Effector memory CD8-positive, alpha-beta T cell (primary cell): ENCODE measurements at places on chromosomes 5 and 9.

DNA sequence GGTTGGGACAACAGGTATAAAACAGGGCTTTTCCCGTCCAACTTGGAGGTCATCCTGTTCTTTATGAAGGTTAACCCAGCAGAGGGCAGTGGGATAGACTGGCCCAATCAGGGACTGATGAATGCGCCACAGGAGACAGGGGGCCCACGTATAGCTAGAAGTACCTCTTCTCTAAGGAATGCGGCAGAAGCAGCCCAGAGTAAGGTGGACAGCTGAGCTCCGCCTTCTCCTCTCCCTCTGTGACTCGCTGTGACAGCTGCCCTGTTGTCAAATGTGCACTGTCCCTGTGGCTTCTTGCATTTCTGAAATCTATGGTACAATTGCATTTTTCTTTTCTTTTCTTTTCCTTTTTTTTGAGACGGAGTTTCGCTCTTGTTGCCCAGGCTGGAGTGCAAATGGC is 306.6 kb downstream of the FBXL7 start:
- no peak for DNase-seq

DNA sequence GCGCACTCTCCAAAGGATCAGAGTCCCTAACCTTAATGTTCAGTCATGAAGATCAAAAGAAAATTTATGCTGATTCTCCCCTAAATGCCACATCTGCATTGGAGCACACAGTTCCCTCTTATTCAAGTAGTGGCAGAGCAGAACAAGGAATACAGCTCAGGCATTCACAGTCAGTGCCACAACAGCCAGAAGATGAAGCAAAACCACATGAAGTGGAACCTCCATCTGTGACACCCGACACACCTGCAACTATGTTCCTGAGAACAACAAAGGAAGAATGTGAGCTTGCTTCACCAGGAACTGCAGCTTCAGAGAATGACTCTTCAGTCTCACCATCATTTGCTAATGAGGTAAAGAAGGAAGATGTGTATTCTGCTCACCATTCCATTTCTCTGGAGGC is 40.0 kb downstream of the CMYA5 start:
- DNase-seq, result no peak

DNA sequence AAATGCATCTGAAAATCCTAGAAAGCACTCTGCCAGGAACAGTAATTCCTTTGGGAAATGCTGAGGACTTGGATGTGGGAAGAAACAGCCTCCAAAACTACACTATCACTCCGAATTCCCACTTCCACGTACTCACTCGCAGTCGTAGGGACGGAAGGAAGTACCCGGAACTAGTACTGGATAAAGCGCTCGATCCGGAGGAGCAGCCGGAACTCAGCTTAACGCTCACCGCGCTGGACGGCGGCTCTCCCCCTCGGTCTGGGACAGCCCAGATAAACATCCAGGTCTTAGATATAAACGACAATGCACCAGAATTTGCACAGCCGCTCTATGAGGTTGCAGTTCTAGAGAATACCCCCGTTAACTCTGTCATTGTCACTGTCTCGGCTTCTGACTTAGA is 786 bp downstream of the PCDHB3 start:
- no peak for DNase-seq

DNA sequence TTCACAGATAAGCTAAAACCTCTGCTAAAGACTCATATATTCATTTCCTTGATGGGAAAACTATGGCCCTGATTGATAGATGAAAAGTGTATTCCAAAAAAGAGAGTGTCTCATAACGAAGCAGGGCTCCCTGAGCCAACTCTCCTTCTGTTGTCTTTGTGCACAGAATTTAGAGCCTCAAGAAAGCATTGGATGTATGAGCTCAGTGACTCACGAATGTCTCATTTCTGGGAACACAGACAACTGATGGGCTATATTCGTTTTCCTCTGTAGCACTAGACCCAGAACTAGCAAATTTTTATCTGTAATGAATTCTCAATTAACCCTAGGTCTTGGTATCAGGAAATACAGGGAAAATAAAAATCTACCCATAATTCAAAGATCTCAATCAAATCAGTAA is 88.4 kb downstream of the LMNB1 start:
- no peak for DNase-seq

GRCh38 chr5:157476702-157477408 is 16.8 kb downstream of the NIPAL4 start:
- DNase-seq, result no peak

DNA sequence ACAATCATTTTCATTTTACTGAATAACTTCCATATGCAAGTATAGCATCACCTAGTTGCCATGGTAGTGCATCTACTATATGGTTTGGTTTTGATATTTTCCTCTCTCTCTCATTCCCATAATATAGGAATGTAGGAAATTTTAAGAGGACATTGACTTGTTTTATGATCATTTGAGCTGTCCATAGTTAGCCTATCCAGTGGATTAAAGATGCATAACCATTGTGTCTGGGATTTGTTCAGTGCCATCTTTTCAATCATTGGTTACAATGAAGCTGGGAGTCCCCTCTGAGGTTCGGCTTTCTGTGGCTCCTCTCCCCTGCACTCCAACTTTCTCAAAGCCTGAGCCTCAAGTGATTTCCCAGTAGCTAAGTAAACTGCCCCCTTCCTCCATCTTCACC is 458.5 kb downstream of the RAB3C start:
- no peak for DNase-seq

GRCh38 chr9:112945620-112946208 is 55.0 kb upstream of the SLC46A2 start:
- no peak for DNase-seq

GRCh38 chr5:1174122-1174936 is 27.1 kb upstream of the SLC6A19 start:
- DNase-seq, result peak; percentile 28

DNA sequence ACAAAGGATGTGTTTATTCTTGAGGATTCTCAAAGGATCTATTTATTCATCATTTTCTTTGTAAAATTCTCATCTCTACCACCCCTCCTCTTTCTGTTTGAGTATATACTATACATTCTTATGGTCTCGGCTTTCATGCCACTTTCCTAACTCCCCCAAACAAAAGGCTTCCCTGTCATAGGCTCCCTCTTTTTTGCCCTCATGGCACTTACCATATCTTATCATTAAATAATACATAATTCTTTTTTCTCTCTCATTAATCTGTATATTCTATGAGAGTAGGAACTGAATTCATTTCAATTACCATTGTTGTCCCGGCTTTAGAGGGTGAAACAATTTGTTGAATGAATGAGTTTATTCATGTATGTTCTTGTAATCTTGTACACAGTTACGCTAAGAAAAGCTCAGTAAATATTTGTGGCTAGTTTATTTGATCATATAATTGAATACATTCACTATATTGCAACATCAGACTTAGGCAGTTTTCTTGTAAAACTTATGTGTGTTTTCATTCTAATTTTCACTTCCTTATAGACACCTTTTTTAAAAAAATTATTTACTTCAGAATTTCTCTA is 254.6 kb downstream of the EDIL3 start:
- DNase-seq, result no peak

DNA sequence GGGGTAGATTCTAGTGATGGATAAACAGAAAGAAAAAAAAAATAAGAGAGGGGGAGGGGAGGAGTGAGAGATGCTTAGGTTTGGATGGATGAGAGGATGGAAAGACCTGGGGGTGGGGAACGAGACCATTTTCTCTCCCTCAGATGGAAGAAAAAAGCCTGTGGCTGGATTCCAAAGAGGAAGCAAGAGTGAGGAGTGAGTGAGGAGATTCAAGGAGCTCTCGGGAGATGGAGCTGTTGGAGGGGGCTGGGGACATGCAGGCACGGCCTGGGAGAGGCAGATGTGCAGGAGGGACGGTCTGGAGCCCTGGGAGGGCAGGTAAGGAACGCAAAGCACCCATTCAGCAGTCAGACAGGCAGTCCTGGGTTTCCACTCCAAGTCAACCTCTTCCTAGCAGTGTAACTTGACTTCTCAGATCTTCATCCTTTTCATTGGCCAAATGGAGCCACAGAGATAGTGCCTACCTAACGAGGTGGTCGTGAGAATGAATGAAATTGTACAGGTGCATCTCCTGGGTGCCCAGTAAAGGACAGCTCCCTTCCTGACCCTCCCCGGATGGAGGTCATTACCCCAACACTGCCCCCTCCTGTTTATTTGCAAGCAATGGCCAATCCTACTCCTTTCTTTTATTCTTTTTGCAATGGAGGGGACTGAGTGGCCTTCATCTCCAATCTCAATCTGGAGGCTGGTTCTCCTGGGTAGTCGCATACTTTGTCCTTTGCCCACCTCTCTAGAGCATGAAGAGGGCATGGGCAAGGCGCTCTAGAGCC is 52.2 kb downstream of the PCDH1 start:
- no peak for DNase-seq

- no peak for DNase-seq
Observed at GRCh38 chr9:80866576-80867227, 822.6 kb downstream of the TLE1 start.

GRCh38 chr5:142327111-142327842 is 2.5 kb upstream of the SPRY4 start:
- no peak for DNase-seq

GRCh38 chr5:14443671-14444093 is 137.9 kb upstream of the OTULINL start:
- no peak for DNase-seq

- no peak for DNase-seq
Observed at GRCh38 chr9:118331622-118332045, 627.4 kb downstream of the TLR4 start.

- no peak for DNase-seq
Observed at GRCh38 chr5:7907612-7908011, 38.7 kb downstream of the MTRR start.

- DNase-seq, result no peak
Observed at GRCh38 chr5:159440235-159440634, 109.9 kb upstream of the IL12B start.
